ENCODE measurements at places on chromosomes 2 and 18.

GRCh38 chr18:10234281-10234680 is 220.2 kb upstream of the APCDD1 start:
- no peak for DNase-seq

DNA sequence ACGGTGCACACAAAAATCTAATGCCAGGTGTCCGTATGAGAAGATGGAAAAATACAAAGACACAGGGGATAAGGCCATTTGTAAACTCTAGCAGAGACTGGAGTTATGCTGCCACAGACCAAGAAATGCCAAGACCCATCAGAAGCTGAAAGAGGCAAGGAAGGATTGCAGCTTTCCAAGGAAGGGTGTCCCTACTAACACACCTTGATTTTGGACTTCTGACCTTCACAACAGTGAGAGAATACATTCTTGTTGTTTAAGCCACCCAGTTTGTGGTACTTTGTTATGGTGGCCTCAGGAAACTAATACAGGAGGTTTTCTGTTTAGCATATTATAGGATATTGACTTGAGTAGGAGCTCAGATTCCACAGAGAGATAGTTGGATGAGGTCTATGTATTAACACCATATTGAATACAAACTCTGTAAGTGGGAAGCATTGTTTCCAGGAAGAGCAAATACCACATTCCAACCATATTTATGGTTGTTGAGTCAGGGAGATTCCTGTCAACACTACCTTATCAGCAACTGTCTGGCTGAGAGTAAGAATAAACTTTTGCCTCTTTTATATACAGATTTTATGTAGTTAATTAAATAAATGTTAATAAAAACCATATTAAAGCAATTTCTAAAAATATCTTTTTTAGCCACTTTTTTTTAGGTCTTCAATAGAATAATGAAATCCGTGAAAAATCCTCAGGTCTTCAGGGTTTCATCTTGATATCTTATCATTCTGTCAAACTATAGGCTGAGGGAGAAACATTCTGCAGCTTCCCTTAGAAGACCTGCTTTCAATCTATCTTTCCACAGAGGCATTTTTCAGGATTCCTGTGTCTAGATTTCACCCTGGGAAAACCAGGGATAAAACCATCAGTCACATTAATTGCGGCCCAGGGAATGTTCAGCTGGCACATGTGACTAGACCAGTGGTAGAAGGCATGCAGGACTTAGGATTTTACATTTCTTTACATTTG is 35.4 kb upstream of the HNMT start:
- no peak for DNase-seq

DNA sequence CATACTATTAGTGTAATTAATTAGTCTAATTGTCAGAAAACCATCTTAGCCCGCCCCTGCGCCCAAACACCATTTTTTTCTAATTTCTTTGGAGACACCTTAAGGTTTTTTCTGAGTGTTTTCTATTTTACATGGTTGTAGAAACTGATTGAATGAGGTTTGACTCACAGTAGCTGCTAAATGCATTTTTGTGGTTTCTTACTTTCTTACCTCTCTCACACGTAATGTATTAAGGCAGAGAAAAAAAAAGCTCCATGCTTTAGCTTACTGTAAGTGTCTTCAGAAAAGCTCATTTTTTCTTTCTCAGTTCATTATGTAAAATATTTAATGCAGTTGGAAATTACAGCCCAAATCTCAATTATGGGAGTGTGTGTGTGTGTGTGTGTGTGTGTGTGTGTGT is 548.5 kb upstream of the LRRTM4 start:
- no peak for DNase-seq

- peak; percentile 22 for DNase-seq
These were observed 654 bp upstream of the ASB1 start for GRCh38 chr2:238425979-238426567.

DNA sequence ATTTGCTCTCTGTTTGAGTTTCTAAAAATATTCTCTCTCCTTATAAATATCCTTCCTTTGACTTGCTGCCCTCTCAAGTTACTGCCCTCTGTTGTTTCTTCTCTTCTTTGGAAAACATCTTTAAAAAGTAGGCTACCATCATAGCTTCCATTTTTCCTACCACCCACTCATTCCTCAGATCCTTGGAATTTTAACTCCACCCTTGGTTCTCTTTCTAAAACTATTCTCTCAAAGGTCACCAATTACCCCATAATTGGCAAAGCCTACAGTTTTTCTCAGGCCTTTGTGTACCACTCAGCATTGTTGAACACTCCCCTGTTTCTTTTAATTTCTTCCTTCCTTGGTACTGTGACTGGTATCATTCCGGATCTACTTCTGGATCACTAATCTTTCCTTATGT is 43.0 kb upstream of the ITGAV start:
- no peak for DNase-seq

GRCh38 chr2:157194097-157194688 is 63.3 kb upstream of the GALNT5 start:
- DNase-seq = peak; percentile 19

DNA sequence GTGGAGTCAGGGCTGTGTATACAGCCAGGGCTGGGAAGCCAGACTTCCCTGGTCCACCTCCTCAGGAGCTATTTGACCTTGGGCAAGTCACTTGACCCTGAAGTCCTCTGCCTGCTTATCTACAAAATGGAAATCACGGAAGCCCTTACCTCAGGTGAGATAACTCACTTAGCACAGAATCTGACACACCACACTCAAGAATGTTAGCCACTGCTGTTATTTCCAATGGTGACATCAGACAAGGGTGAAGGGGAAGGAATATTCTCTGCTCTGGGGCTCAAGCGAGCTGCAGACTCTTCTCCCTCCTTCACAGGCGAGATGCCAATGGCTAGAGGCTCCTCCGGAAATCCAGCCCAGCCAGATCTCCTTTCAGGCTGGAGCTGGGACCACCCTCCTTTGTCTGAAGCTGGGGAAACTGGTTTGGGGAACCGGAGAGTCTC is 189.6 kb downstream of the HAUS1 start:
- no peak for DNase-seq

DNA sequence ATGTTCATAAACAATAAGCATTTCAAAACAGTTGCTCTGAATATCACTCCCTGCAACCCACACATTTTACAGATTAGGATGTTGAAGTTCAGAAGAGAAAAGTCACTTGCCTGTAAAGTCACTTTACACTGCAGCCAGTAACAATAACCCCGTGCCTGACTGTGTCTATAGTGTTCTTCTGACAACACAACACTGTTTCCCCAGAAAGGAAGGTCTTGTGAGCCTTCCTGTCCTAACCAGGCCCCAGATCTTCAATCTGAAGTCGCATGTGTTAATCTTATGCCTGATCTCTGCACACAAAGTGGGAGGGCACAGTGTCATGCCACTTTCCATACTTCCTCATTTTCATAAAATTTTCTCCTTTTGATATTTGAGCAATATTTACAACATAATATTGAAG is 120.2 kb downstream of the FEZ2 start:
- no peak for DNase-seq

- no peak for DNase-seq
These were observed 51.7 kb downstream of the PELI1 start for GRCh38 chr2:64092502-64092901.

- DNase-seq = no peak
These were observed 44.0 kb upstream of the RPL31 start for GRCh38 chr2:100957996-100958653.

GRCh38 chr2:205531072-205531471 is 151.2 kb upstream of the NRP2 start:
- no peak for DNase-seq

GRCh38 chr18:36499938-36500337 is 202.4 kb downstream of the FHOD3 start:
- DNase-seq = no peak

DNA sequence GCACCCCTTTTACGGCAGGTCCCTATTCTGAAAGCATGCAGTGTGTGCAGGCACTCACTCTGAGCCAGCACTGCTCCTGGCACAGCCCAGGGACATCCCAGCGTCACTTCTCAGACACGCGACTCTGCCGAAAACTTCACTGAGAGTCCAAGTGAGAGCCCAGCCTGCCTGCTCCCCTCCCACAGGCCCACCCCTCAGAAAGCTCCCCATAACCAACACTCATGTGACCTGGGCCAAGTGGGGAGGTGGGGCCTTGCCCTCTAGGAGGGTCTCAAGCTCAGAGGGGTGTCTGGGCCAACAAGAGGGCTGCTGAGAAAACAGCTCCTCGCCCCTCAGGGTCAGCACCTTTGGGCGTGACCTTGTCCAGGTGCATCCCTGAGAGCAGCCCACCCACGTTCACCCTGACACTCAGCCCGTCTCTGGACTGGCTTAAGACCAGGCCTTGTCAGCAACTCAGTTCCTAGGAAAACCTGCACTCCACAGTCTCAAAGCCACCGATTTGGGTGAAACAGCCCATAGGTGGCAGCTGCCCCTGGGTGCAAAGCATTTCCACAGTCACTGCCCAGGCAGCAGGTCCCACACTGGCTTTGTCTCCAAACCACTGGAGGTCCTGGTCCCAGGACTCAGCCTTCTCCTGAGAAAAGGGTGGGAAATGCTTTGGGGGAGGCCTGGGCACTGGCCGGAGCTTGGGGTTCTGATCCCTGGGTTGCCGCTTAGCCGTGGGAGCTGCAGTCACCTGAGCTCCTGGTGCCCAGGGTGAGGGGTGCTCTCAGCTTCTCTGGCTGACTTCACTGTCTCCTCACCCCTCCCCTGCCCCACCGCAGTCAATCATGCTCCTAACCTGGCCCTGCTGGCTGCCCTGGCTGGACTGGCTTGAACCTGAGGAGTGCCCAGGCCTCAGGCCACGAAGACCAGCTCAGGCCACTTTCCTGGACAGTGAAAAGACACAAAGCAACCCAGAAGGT is 209.6 kb downstream of the HDAC4 start:
- peak; percentile 3 for DNase-seq

DNA sequence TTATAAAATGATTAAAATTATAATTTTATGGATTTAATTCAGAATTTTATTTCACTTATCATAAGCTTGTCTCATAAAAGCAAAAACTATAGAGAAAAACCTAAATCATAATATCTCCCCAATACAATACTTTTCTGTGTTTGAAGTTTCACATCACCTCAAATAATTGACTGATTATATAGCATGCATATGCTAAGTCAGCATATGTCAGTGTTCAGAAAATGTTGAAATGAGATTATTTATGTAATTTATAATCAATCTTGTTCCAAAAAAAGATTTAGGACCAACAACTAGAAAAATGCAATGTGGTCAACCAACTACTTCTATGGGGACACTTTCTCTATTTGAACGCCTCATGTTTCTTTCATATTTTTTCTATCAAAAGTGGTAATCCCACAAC is 902.6 kb downstream of the CPS1 start:
- DNase-seq = no peak

DNA sequence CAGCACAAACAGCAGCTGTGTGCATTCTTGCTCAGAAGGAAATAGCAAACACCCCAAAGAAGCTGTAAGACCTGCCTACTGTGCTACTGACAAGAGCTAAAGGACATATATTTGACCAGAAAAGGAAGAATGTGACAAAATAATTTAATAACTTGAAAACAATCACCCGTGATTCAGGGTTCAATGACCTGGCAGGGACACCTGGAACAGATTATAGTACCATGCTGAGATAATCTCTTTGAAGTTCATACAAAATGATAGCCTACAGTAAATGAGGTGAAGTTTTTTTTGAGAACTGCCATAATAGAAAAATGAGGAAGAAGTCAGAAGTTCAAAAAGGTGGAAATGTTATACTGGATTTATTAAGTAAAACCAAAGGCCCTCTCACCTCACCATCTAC is 324.8 kb upstream of the GULP1 start:
- no peak for DNase-seq

DNA sequence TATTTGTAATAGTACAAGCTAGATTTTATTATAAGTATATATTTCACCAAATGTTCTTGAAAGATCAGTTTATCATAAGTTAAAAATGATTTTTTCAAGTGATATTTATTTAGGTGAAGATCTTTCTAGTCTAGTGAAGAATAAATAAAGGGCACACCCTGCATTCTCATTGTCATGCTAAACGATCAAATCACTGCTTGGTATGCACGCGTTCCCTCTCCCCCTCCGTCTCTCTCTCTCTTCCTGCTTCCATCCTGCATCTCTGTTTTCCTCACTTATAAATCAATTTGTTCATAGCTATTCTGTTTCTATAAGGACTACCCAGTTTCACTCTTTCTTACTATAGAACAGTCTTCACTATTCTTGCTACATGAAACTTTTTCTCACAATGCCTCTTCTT is 1067.4 kb downstream of the LRP1B start:
- no peak for DNase-seq

DNA sequence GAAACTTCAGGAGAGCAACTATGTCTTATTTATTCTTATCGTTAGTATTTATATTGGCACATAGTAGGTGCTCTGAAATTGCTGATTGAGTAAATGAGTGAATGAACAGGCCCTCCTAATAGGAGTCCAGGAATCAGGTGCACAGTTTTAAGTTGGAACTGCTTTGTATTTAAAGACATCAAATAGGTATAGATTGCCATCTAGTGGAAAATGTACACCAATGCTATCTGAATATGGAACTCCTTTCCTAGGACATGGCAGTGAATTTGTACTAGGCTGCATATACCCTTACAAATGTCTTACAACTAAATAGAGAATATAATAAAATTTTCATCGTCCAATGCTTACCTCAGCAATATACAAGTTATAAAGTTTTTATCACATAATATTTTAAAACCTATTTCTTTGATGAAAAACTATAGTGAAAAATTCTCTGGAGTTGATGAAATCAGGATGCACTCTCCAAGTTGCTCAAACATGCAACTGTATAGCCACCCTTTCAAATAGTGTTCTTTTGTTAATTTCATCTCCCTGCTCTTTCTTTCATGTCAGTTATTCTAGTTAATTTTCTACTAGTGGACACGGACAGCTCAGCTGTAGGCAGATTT is 318.9 kb upstream of the SYT4 start:
- no peak for DNase-seq

GRCh38 chr18:42614619-42615293 is 500.7 kb downstream of the RIT2 start:
- DNase-seq = no peak

DNA sequence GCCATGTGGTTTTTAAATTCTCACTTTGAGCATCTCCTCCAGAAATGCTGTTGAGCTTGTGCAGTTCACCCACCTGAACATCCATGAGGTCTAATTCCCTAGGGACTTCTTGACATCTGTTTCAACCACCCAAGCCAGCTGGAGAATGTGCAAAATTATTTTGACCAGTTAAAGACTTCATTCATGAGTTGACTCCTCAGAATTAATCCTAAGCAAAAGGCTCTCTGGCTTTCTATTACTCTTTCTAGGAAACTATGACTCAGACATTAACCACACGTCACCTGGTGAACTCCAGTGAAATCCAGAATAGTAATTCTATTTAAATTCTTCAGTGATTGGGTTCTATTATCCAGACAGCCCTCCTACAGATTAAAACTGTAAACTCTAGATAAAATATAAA is 247.5 kb downstream of the NBAS start:
- DNase-seq = no peak

Measured in stimulated activated naive CD8-positive, alpha-beta T cell treated with anti-CD3 and anti-CD28 coated beads, Interleukin-15, amount 100 ng/mL, for 72 hours (primary cell).